ENCODE measurements at places on chromosomes 1 and 21.

- no peak for DNase-seq
These were observed 10.4 kb upstream of the BOLA1 start for GRCh38 chr1:149888999-149889289.

GRCh38 chr1:65001231-65001792 is 35.0 kb upstream of the JAK1 start:
- DNase-seq, result peak; percentile 45

DNA sequence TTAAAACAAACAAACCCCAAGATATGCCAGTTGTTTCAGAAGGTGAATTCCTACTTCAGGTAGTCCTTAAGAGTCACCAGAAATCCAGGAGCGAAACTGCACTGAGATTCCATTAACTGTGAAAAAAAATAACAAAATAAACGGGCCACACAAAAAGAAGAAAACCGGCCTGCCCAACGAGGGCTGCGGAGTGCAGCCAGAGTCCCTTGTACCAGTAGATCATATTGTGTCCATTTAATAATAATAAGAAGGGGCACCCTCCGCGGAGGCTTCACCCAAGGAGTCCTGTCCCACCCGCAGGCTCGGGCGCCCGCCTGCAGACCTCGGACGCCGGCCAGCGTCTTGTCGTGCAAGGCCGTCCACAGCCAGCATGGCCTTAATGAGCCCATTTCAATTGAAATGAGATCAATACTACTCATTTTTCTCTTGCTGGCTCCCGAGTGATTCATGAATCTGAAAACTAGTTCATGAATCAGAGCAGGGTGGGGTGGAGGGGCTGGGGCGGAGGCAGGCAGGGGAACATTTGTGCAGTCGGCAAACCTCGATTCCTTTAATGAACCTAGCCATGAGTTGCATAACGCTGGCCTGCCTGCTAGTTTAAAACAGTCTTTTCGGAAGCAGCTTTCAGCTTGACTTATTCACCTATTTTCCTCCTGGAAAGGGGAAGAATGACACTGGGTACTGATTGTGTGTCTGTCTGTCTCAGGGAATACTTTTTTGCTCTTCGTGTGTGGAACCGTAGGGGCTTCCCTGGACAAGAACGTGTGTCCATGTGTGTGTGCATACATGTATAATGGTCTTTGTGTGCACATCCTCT is 113.1 kb upstream of the IRF2BP2 start:
- DNase-seq, result peak; percentile 27

- DNase-seq, result no peak
These were observed 671.2 kb downstream of the MATN1 start for GRCh38 chr1:30052178-30052577.

GRCh38 chr21:33264561-33264960 is 1.6 kb upstream of the IL10RB start:
- DNase-seq, result no peak

DNA sequence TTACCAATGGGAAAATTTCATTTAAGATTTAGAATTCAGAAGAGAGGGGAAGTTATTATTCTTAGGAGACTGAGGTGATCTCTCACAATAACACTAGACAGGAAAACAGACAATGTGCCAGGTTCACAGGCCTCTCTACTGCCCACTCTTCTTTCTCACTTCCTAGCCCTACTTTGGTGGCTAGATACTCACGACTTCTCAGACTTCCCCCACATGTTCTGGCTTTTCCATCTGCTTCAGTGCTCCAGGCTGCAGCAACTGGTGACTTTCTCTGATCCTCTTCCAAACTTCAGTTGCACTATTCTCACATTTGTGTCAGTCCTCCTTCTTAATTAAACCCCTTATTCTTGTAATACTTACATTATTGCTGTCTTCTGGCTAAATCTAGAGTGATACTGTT is 208.7 kb upstream of the KCTD3 start:
- DNase-seq, result no peak

DNA sequence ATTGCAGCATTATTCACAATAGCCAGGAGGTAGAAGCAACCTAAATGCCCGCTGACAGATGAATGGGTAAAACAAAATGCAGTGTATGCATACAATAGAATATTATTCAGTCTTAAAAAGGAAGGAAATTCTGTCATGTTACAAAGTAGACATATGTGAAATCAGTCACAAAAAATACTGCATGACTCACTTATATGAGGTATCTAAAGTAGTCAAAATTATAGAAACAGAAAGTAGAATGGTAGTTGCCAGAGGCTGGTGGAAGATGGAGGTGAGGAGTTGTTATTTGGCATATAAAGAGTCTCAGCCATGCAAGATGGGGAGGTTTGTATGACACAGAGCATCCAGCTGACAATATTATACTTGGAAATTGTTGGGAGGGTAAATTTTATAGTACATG is 43.0 kb upstream of the EGLN1 start:
- no peak for DNase-seq

Data from stimulated activated CD8-positive, alpha-beta memory T cell treated with anti-CD3 and anti-CD28 coated beads, Interleukin-4, amount 100 ng/mL, for 1 hour (primary cell).